ENCODE measurements at places on chromosomes 5 and 9. TPM values are rescaled to one million over a fixed set of nuclear protein-coding genes. Genes with fewer than 3 reads are reported as not detected.

SMIM33 gene
- not detected for total RNA-seq

LRRC19 gene
- total RNA-seq: not detected

WASHC1 gene
- total RNA-seq: 2.7 TPM

TAF11L10 gene
- not detected for total RNA-seq

SHOC1 gene
- not detected for total RNA-seq

TRIM23 gene
- 10.9 TPM for total RNA-seq

LHFPL2 gene
- total RNA-seq: 28.4 TPM

EPB41L4B gene
- total RNA-seq: 0.56 TPM

C1QTNF2 gene
- total RNA-seq: not detected

TCOF1 gene
- total RNA-seq: 17.6 TPM

PRSS3 gene
- 3.3 TPM for total RNA-seq

BRD8 gene
- total RNA-seq: 21.9 TPM

FOXD4 gene
- 0.12 TPM for total RNA-seq

CDX1 gene
- total RNA-seq: not detected

GCNT1 gene
- total RNA-seq: 41.1 TPM

FSTL4 gene
- not detected for total RNA-seq

MEGF10 gene
- 0.05 TPM for total RNA-seq

ELOVL7 gene
- total RNA-seq: 0.12 TPM

SHC3 gene
- total RNA-seq: 4.5 TPM

FAM120A gene
- 91.5 TPM for total RNA-seq

JAKMIP2 gene
- total RNA-seq: 0.25 TPM

FOXD4L6 gene
- not detected for total RNA-seq

UNC5A gene
- total RNA-seq: 0.44 TPM

CMBL gene
- total RNA-seq: 24.8 TPM

CDK5RAP2 gene
- total RNA-seq: 153 TPM

PCDHA11 gene
- not detected for total RNA-seq

SLC34A3 gene
- total RNA-seq: not detected

PSD2 gene
- not detected for total RNA-seq

HSPA4 gene
- 67.2 TPM for total RNA-seq

BBLN gene
- total RNA-seq: 279 TPM

TAF11L5 gene
- total RNA-seq: not detected

CHSY3 gene
- total RNA-seq: 6.3 TPM

WDR38 gene
- not detected for total RNA-seq

MED7 gene
- total RNA-seq: 9.7 TPM

TMEM267 gene
- total RNA-seq: 10.0 TPM

PTPN3 gene
- 8.5 TPM for total RNA-seq

GPR107 gene
- 23.6 TPM for total RNA-seq

MAST4 gene
- 26.7 TPM for total RNA-seq

FOXD1 gene
- total RNA-seq: 0.44 TPM

TAS2R1 gene
- not detected for total RNA-seq

PCDHGA11 gene
- 18.8 TPM for total RNA-seq

TTC16 gene
- total RNA-seq: not detected

IRX2 gene
- 0.25 TPM for total RNA-seq

ZNF658 gene
- total RNA-seq: 2.4 TPM

TERT gene
- not detected for total RNA-seq

WNK2 gene
- total RNA-seq: not detected

LCN9 gene
- total RNA-seq: not detected

MTAP gene
- 18.0 TPM for total RNA-seq

NUTM2G gene
- total RNA-seq: not detected

FGF10 gene
- 0.25 TPM for total RNA-seq

GPR150 gene
- 0.20 TPM for total RNA-seq

All from cardiac ventricle fibroblast (primary cell).